ENCODE measurements at places on chromosomes 2 and 18.

DNA sequence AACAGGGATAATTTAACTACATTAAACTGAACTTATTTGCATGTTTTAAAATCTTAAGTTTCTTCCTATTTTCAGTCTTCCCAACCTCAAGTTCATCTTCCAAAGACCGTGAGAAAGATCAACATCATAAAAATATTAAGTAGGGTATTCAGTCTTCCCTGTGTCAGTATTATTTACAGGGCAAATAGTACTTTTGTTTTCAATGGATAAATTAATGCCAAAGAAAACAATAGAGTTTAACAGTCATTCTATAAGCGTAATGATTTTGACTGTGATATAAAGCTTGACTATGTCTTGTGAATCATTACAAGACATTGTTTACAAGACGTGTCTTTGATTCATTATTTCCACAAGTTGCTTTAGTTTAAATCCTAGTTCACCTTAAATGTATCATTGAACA lies 48.0 kb upstream of the NRXN1 start:
- DNase-seq: no peak

DNA sequence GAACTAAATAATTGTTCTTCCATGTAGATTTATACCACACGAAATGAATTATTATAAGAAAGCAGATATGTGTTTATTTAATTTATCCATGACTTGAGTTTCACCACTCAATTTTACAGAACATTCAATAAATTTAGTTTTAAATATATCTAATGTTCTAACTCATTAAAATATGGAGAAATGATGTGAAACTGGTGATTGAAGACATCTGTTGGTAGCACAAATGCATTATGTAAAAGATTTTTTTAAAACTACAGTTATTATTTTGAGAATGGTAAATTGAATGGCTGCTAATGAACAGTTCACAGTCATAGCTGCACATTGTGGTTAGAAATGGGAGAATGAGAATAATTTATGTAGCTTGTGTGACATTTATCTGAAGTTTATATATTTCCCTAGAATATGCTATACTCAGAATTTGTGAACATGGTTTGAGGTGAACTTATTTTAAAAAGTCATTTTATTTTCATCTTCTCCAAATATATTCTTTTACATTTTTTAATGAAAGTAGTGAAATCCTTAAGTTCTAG lies 203.5 kb downstream of the DPP4 start:
- no peak for DNase-seq

- no peak for DNase-seq
Measured at GRCh38 chr2:80938463-80938862, 633.9 kb upstream of the LRRTM1 start.

DNA sequence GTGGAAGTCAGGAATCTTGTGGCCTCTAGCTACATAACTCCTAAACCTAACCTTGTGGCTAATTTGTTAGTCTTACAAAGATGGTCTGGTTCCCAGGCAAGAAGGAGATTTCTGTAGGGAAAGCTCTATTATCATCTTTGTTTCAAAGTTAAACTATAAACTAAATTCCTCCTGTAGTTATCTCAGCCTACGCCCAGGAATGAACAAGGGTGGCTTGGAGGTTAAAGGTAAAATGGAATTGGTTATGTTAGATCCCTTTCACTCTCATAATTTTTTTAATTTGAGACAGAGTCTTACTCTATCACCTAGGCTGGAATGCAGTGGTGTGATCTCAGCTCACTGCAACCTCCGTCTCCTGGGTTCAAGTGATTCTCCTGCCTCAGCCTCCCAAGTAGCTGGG lies 24.6 kb upstream of the PDK1 start:
- no peak for DNase-seq

- no peak for DNase-seq
Measured at GRCh38 chr2:123606631-123607030, 418.5 kb upstream of the CNTNAP5 start.

DNA sequence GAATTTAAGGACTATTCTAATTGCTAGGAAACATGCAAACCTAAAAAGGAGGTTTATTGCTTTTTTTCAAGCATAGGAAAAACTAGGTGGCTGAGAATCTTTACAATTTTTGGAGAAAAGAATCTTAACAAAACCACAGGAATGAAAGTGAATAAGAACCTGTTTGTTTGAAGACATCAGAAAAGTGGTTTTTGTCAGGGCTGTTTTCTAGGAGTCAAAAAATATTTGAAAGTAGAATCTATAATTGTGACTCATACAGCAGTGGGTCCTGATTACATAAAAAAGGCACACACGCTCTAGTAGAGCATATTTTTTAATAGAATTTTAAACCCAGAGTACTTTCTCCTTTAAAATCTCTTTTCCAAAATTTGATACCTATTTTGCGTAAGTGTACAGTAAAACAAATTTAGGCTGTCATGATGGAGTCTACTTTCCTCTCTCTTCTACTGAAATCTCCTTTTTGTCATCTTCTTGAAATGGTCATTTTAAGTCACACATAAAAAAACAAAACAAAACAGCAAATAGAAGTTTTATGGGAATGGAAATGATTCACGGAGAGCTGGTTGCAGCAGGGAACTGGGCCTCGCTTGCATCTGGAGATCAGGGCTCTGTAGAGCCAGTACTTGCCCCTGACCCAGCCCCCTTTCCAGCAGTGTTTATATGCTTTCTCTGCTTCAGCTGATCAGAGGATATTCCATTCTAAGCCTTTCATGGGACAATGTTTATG lies 59.1 kb upstream of the PELI1 start:
- no peak for DNase-seq

- DNase-seq: no peak
Measured at GRCh38 chr18:12990641-12990966, 558 bp upstream of the CEP192 start.

- DNase-seq: no peak
Measured at GRCh38 chr2:8526403-8526696, 155.5 kb upstream of the ID2 start.

- no peak for DNase-seq
Measured at GRCh38 chr2:10235909-10236550, 66.7 kb upstream of the HPCAL1 start.

- no peak for DNase-seq
Measured at GRCh38 chr2:126838716-126838985, 60.0 kb upstream of the TEX51 start.

DNA sequence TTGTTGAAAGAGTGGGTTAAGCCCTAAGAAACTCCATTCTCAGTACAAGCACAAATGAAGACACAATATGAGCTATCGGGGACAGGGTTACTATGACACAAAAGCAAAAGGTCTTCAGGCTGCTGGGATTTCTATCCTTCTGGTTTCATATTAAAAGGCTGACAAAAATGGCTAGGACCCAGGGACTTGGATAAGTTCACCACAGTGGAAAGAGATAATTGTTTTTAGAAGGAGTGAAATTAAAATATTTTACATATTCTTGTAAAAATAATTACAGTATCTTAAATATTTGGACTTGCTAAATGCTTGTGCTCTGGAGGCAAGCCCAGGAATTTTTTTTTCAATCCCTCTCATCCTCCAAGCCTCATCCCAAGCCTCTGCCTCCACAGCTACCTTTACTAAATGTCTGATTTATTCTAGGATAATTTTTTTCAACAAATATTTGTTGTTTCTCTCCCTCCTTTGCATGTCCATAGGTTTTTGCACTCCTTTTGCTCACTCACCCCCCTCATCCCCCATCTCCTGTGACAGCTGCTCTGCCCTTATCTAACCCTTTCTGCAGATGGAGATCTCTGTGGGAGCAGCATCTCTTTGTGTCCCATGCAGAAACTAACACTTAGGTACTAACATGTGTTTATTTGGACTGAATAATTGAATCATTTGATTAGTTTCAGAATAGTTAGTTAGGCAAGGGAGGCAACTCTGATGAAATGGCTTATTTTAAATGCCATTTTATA lies 47.8 kb upstream of the NABP1 start:
- DNase-seq: no peak

DNA sequence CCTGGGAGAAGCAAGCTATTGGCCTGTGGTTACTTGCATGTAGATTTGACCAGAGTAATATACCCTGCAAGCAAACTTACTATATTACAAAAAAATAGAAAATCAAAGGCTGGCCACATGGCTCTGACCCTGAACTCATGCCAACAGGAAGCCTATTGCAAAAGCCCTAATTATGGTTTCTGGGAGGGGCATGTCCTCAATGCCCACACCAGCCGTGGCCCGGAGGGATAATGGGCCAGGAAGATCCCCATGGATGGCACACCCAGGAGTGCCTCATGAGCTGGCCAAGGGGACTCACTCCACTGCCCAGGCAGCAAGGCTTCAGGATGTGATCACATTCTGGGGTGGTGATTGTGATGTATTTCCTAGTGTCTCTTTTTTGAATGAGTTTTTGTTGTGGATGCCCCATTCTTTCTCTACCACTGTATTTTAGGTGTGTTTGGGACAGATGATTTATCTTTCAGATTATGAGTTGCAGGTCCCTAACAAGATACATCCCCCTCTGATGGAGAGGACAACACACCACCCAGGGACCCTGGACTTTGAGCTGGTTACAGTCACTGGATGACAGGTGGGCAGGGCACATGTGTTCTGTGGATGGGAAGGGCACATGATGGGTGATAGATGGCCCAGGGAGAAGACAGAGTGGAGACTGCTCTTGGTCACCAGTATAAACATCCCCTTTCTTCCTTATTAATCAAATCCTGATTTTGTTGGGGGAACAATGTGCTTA lies 18.7 kb upstream of the TFCP2L1 start:
- no peak for DNase-seq

DNA sequence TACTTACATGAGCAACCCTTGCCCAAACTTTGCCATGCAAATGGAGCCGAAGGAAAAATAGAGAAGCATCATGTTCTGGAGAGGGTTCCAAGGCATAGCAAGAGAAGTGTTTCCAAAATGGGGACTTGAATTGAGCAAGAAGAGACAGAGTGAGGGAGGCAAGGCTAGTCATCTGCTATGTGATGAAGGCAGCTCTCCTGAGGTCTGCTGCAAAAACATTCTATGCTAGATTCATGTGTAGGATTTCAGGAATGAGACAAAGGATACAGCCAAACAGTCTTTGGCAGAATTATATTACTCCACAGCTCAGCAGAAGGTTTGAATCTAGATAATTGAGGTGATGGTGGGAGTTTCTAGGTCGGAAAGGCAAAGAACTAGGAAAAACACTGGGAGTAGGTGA lies 24.1 kb upstream of the MRPL19 start:
- no peak for DNase-seq

GRCh38 chr18:12679183-12679786 lies 21.4 kb upstream of the SPIRE1 start:
- DNase-seq: peak; percentile 23

DNA sequence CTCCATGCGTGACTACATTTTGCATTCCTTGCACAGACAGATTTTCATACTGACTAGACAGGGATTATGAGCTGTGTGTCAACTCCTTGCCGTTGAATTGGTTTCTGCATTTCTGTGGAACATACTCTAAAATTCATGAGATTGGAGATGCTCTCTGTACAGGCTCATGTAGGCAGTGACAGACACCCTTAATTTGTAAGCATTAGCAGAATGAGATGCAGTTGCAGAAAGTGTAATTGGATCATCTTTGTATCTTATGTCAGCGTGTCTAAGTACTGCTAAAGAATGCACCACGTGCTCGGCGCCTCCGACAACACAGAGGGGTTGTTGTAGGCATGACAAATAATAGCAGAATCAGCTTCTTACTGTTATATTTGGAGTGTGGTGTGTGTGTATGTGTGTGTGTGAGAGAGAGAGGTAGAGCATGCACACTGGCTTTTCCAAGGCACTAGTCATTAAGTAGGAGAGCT lies 212.4 kb downstream of the CMPK2 start:
- DNase-seq: no peak

DNA sequence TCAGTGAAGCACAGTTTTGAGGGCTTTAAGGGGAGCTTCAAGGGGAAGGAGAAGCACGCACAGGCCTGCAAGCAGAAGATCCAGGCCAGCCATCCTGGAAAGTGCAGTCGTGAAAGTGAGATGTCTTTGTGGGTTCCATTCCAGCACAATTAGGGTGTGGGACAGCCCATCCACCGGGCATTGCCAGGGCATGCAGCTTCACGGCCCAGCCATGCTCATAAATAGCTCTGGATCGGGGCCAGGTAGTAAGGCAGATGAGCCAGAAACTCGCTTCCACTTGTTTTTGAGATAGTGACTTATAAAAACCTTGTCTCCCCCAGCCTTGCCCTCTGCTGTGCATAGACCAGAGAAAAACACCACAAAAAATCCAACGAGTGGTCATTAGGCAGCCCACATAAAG lies 21.0 kb downstream of the KDSR start:
- no peak for DNase-seq

DNA sequence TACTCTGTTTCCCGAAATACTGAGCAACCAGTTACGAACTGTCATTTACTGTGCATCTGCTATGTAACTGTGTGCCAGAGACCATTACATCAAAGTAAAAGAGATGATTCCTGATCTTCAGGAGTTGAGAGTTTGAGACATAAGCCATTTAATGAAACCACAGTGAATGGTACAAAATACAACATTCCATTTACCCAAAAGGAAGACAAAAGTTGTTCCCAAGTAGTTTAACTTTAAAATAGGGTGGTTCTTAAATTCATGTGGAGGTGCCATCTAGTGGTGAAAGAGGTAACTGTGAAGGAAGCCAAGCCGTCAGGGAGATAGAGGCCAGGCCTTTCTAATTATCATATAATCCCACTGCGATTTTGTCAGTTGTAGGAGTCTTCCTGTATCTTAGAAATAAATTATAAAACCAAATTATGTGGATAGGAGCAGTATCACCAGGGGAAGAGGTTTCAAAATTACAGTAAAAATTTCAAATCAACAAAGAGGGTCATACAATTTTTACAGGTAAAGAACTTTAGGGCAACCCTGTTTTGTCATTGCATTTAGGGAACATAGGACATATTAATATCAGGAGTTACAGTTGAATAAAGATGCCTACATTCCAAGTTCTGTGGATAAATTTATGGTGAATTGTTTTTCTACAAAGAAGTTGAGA lies 67.7 kb downstream of the EPAS1 start:
- DNase-seq: peak; percentile 58

DNA sequence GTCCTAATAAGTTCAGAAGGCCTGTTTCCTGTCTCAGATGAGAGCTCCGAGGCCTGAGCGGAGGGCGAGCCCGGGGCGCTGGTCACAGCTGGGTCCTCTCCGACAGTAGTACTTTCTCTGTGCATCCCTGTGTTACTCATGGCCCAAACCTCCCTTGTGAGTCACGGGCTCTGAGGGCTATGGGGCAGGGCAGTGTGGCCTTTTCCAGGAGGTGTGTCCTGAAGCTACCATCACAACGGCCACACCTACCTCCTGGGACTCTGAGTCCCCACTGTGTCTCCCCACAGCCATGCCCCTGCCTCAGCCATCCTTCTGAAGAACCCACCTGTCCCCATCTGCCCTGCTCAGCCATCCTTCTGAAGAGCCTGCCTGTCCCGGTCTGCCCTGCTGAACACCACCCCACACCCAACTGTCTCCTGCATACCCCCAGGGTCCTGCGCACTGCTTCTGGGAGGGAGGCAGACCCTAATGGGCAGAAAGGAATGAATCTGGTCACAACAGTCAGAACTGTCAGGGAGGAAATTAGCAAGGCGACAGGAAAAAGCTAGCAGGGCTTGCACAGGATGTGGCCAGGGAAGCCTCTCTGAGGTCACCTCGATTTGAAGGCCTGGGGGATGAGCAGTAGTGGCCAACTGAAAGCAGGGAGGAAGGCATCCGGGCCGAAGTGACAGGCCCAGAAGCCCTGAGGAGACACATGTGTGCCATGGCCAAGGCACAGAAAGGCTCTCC lies 145.4 kb upstream of the RIOK3 start:
- peak; percentile 58 for DNase-seq
